Activated CD4-positive, alpha-beta T cell treated with anti-CD3 and anti-CD28 coated beads, Interleukin-2, amount 10 ng/mL, durations not matched to agents 7 days and 5 days (primary cell): ENCODE measurements at places on chromosomes 3 and 15. TPM values are rescaled to one million over a fixed set of nuclear protein-coding genes. Genes with fewer than 3 reads are reported as not detected.

The VIPR1 gene
- 19.9 TPM for total RNA-seq

The ST3GAL6 gene
- 0.08 TPM for total RNA-seq

The KLHL40 gene
- not detected for total RNA-seq

The AHSG gene
- total RNA-seq, result not detected
